ENCODE measurements at places on chromosomes 1 and 21. TPM values are rescaled to one million over a fixed set of nuclear protein-coding genes. Genes with fewer than 3 reads are reported as not detected.

Gene ESRRG
- total RNA-seq: not detected

Gene WDTC1
- 7.0 TPM for total RNA-seq

Gene ERVH48-1
- total RNA-seq: not detected

Gene NMNAT2
- 0.42 TPM for total RNA-seq

Gene GPR25
- not detected for total RNA-seq

Gene BGLAP
- not detected for total RNA-seq

Gene SLC30A1
- total RNA-seq: 21.8 TPM

Gene SLX9
- 59.5 TPM for total RNA-seq

Gene GBP4
- total RNA-seq: 0.03 TPM

Gene FAM151A
- 0.15 TPM for total RNA-seq

Gene ATP6V1G3
- not detected for total RNA-seq

Gene HEATR1
- 28.4 TPM for total RNA-seq

Gene DISP3
- 0.35 TPM for total RNA-seq

Gene CELA3A
- not detected for total RNA-seq

Gene AKR7A3
- 0.24 TPM for total RNA-seq

Gene PTPN14
- total RNA-seq: 13.0 TPM

Gene C4BPA
- total RNA-seq: 0.33 TPM

Gene ANGPTL3
- total RNA-seq: not detected

Gene PADI2
- total RNA-seq: 1.1 TPM

Gene FCER1G
- not detected for total RNA-seq

Gene TFAP2E
- 0.40 TPM for total RNA-seq

Gene PEX14
- total RNA-seq: 16.4 TPM

Gene PAQR6
- 3.4 TPM for total RNA-seq

Gene TMEM81
- total RNA-seq: 2.9 TPM

Gene PLA2G2C
- not detected for total RNA-seq

Gene NTMT2
- not detected for total RNA-seq

Gene LENEP
- total RNA-seq: not detected

Gene LCE1D
- not detected for total RNA-seq

Gene NCAM2
- not detected for total RNA-seq

Gene SPATA21
- total RNA-seq: not detected

Gene FAM163A
- total RNA-seq: not detected

Gene PRMT6
- not detected for total RNA-seq

Gene KCNE2
- total RNA-seq: not detected

Gene LMOD1
- not detected for total RNA-seq

Gene TSPAN2
- 1.4 TPM for total RNA-seq

Gene FCGR1A
- total RNA-seq: not detected

Gene CRP
- not detected for total RNA-seq

Gene PTGS2
- 4.5 TPM for total RNA-seq

Gene OR6N1
- not detected for total RNA-seq

Gene COL9A2
- total RNA-seq: 0.24 TPM

Gene PDE4B
- total RNA-seq: 12.6 TPM

Gene RGS4
- total RNA-seq: 0.31 TPM

Gene TMPRSS15
- not detected for total RNA-seq

Gene VHLL
- not detected for total RNA-seq

Gene FCER1A
- not detected for total RNA-seq
